ENCODE measurements at places on chromosomes 3 and 15.

DNA sequence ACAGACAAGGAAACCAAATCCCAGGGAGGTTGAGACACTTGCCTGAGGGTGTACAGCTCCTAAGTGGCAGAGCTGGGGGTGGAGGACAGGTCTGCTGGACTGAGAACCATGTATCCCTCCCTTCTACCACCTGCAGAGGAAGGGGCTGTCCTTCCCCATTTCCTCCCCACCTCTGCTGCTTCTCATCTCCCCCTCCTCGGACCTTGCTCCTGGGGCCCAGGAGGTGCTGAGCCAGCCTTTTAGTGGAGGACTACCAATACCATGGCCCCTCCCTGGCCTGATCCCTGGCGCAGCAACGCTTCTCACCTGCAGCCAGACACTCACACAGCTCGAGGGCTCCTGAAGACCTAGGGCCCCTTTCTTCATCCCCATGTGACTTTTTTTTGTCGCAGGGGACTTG is 50.4 kb downstream of the IDH2 start:
- no peak for DNase-seq

GRCh38 chr3:17542591-17542990 is 199.8 kb downstream of the TBC1D5 start:
- DNase-seq, result no peak

DNA sequence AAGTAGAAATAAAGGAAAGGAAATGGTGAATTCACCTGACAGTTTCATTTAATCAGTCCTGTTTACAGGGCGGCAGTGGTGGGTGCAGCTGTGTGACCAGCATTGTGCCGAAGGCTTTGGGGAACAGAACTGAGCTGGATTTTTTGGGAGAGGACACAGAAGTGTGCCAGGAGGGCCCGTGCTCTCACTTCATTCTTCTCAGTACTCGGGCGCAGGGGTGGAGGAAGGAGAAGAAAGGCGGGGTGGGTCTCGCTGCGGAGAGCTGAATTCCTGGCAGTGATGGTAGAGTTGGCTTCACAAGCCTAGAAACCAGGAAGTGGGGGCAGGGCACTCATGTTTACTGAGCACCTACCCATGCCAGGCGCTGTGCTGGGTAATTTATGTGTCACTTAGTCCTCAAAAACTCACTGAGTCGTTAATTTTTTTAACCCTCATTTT is 64.6 kb downstream of the CRTC3 start:
- peak; percentile 61 for DNase-seq

GRCh38 chr15:69853544-69853951 is 244.2 kb downstream of the TLE3 start:
- DNase-seq, result no peak

GRCh38 chr3:100396967-100397366 is 3.9 kb downstream of the TOMM70 start:
- no peak for DNase-seq
